GM12878 (cell line): ENCODE measurements at places on chromosomes 5 and 9.

DNA sequence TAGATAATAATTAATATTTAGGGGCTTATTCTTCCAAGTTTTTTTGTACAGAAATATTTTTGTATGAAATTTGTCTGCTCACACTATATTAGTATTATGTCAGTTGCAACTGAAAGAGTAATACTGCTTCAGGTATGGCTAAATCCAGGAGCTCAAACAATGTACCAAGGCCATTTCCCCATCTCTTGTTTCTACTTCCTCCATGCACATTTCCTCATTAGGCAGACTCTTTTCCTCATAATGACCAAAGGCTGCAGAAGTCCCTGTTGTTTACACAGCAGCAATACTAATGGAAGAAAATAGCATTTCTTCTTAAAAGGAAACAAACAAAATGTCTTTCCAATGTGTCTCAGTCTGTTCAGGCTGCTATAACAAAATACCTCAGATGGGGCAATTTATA, 9.2 kb upstream of the OTULINL start:
- no peak for DNase-seq

GRCh38 chr9:37775216-37775919, 9.5 kb downstream of the EXOSC3 start:
- no peak for DNase-seq

GRCh38 chr9:135267191-135267809, 179.8 kb downstream of the OLFM1 start:
- no peak for DNase-seq

- DNase-seq, result peak; percentile 17
These were observed 149.6 kb upstream of the ATP10B start for GRCh38 chr5:161001604-161002003.

DNA sequence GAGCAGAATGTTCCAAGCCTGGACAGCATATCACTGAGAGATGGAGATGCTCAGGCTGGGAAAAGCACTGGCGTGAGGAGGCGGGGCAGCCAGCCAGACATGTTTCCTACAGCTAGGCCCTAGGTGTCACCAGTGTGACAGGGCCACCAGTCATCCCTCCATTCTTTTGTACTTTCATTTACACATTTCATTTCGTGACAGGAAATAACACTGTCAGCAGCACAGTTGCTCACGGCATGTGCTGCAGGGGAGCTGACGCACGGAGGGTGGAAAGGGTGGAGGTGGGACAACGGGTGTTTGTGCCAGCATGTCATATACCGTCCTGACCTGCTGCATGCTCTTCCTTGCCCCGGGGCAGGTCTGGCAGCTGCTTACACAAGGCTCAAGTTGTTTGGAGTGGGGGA, 14.8 kb upstream of the CEMIP2 start:
- DNase-seq, result no peak
